ENCODE measurements at places on chromosomes 12 and 14.
A peak's percentile ranks its signal among the peaks of the same experiment; 100 is the strongest.

DNA sequence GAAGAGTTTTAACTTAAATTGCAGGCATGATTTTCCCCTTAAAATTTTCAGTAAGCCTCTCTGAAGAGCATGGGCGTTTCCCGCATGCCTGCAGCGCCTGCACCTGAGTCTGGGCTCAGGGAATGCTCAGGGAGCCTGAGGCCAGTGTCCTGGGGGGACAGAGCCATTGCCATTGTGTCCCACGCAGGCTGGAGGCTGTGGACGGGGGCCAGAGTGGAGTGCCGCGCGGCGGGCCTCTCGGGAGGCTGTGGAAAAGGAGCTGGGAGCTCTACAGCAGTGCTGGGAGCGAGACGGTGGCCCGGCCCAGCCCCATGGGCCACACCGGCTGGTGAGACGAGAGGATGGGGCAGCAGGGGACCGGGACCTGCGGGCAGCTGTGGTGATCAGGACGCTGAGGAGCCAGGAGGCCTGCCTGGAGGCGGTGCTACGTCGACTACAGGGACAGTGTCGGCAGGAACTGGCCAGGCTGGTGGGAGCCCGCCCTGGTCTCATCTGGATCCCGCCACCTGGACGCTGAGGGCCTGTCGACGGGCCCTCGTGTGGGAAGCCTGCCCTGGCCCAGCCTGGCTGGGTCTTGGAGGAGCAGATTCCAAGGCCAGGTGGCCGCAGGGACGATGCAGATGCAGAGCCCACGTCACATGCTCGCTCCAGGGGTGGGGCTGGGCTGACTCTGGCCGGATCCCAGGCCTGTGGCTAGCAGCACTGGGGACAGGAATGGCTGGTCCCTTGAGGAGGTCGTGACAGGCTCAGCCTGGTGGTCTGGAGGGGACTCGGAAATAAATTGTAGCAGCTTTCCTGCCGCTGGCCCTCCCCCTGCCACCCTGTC, 7.6 kb downstream of the TEDC1 start:
- H3K36me3 ChIP-seq, result no peaks in the 10 kb centered on the region
- no peak overlapping the region for H3K27ac ChIP-seq
- DNase-seq, result peak; percentile 78
- H3K4me3 ChIP-seq, result no peak overlapping the region
- no peaks in the 10 kb centered on the region for H3K4me1 ChIP-seq
- no peaks in the 10 kb centered on the region for H3K27me3 ChIP-seq

- no peaks in the 10 kb centered on the region for H3K36me3 ChIP-seq
- DNase-seq, result no peak
- H3K27me3 ChIP-seq, result no peaks in the 10 kb centered on the region
- H3K4me1 ChIP-seq, result no peaks in the 10 kb centered on the region
- no peak overlapping the region for H3K4me3 ChIP-seq
Observed at GRCh38 chr12:73225371-73225937, 953.3 kb downstream of the TRHDE start.

DNA sequence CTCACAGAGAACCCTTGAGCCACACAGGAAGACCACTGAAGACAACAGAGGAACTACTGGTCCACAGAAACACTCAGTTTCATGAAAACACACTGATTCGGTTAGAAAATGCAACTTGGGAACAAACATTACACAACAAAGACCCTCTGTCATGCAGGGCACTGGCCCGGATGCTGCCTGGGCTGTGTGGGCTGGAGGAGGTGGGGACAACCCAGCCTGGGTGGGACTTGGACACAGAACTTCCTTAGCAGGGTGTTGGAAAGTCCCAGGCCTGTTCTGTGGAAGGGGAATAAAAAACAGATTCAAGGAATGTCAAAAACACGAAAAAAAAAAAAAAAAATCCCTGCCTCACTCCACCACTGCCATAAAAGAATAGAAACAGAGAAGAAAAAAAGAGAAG, 181.0 kb downstream of the MON2 start:
- no peaks in the 10 kb centered on the region for H3K36me3 ChIP-seq
- no peak overlapping the region for H3K27ac ChIP-seq
- H3K4me1 ChIP-seq, result no peaks in the 10 kb centered on the region
- no peak overlapping the region for H3K4me3 ChIP-seq

DNA sequence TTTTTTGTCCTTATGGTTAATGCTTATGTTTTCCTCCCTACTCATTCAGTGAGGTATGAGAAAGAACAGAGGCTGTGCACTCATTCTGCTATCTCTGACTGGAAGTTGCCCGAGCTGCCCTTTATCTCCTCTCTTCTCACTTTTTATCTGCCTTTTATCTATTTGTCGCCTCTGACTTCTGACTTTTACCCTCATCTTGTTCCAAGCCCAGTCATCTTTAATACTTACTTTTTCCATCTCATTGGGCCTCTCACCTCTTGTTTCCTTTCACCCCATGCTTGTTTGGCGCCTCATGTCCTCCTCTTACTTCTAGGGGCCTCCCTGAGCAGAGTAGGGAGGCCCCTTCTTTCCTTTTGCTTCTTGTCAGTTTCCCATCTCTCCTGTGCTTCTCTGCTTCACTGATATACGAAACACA, 50.7 kb downstream of the DIP2B start:
- H3K27ac ChIP-seq, result peak overlapping the region; percentile 73
- H3K4me3 ChIP-seq, result no peak overlapping the region
- no peaks in the 10 kb centered on the region for H3K27me3 ChIP-seq
- no peaks in the 10 kb centered on the region for H3K36me3 ChIP-seq
- H3K4me1 ChIP-seq, result peaks cover 25% of the 10 kb centered on the region
- no peak for DNase-seq

DNA sequence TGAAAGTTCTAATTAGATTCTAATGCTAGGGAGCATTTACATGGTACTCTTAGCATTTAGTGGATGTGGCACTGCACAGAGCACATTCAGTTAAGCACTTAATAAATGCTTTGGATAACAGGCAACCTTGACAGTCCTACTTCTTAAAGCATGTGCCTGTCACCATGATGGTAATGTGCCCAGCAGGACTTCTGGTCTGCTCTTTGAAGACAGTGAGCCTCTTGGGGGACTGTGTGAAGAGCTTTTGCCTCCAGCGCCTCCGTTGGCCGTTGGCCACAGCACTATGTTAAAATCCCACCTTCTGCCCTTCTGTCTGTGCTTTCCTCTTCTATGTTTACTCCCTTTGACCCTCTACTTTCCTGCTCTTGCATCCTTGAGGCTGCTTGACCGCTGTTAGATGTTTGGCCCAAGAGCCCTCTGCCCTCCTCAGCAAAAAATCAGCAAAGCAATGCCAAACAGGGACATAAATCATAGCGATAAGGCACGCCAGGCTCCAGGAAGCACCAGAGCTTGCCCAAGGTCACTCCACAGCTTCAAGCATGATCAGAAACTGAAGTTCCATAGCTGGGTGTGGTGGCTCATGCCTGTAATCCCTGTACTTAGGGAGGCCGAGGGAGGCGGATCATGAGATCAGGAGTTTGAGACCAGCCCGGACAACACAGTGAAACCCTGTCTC, 8.3 kb downstream of the CDKL1 start:
- no peak overlapping the region for H3K4me3 ChIP-seq
- no peaks in the 10 kb centered on the region for H3K27me3 ChIP-seq
- no peak for DNase-seq
- H3K4me1 ChIP-seq, result no peaks in the 10 kb centered on the region

GRCh38 chr12:48053883-48054282, 49.6 kb upstream of the COL2A1 start:
- DNase-seq, result no peak
- H3K4me1 ChIP-seq, result no peaks in the 10 kb centered on the region
- H3K4me3 ChIP-seq, result no peak overlapping the region
- H3K27me3 ChIP-seq, result no peaks in the 10 kb centered on the region
- no peak overlapping the region for H3K27ac ChIP-seq
- peaks cover 15% of the 10 kb centered on the region for H3K36me3 ChIP-seq

- no peaks in the 10 kb centered on the region for H3K36me3 ChIP-seq
- no peak overlapping the region for H3K27ac ChIP-seq
- H3K4me3 ChIP-seq, result no peak overlapping the region
- DNase-seq, result no peak
Observed at GRCh38 chr12:41701943-41702601, 442.6 kb downstream of the GXYLT1 start.

DNA sequence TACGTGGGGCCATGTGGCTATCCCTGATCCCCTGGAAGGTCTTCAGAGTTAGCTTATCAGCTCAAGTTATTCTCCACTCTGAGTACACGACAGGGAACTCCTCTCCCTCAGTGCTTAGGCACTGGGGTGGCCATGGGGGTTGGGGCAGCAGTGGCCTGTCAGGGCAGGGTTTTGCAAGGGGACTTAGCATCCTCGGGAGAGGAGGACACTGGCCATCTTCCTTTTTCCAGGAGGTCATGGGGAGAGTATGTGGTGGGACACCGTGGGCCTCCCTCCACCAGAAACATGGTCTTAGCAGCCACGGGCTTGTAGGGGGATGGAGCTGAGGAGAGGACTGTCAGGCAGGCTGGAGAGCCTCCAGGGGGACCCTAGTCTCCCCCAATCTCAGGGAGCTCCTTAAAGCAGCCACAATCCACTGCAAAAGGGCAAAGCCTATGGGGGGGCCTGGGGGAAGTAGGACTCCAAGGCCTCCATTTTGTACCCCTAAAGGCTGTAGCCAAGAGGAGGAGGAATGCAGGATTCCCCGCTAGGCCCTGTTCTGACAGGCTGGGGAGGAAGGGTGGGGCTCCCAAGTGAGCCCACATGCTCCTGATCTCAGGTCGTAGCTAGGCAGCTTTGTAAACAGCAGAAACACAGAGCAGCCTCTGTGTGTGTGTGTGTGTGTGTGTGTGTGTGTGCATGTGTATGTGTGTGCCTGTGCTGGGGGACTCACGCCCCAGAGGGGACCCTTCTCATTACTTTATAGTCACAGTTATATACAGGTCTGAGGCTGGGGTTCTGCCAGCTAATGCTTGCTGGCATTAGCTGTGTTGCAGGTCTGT, 36.6 kb downstream of the KRT80 start:
- DNase-seq, result no peak
- H3K4me3 ChIP-seq, result no peak overlapping the region
- no peaks in the 10 kb centered on the region for H3K36me3 ChIP-seq
- peak overlapping the region; percentile 100 for H3K27ac ChIP-seq

GRCh38 chr12:9943240-9943639, 11.1 kb upstream of the CLEC2A start:
- no peaks in the 10 kb centered on the region for H3K36me3 ChIP-seq
- no peak overlapping the region for H3K4me3 ChIP-seq
- H3K27me3 ChIP-seq, result no peaks in the 10 kb centered on the region
- no peak for DNase-seq

- no peaks in the 10 kb centered on the region for H3K36me3 ChIP-seq
- H3K4me1 ChIP-seq, result no peaks in the 10 kb centered on the region
- H3K4me3 ChIP-seq, result no peak overlapping the region
- DNase-seq, result no peak
Observed at GRCh38 chr14:89207925-89208328, 209.1 kb downstream of the FOXN3 start.

- H3K4me3 ChIP-seq, result no peak overlapping the region
- no peaks in the 10 kb centered on the region for H3K36me3 ChIP-seq
- H3K27ac ChIP-seq, result no peak overlapping the region
- no peaks in the 10 kb centered on the region for H3K27me3 ChIP-seq
Observed at GRCh38 chr12:19110221-19110940, 19.2 kb upstream of the PLEKHA5 start.

GRCh38 chr14:96894966-96895365, 97.8 kb downstream of the VRK1 start:
- DNase-seq, result no peak
- H3K27me3 ChIP-seq, result no peaks in the 10 kb centered on the region
- no peaks in the 10 kb centered on the region for H3K36me3 ChIP-seq
- H3K4me1 ChIP-seq, result no peaks in the 10 kb centered on the region
- H3K4me3 ChIP-seq, result no peak overlapping the region
- no peak overlapping the region for H3K27ac ChIP-seq

DNA sequence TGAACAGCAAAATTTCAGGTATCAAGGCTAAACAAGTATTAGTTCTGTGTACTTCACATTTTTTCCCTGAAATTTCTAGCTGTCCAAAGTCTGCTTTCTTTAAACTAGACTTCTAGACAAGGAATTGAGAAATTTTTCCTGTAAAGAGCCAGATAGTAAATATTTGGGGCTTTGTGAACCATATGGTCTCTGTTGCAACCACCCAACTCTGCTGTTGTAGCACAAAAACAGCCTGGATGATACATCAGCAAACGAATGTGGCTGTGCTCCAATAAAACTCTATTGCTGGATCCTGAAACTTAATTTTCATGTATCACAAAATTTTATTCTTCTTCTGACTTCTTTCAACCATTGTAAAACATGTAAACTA, 96.0 kb upstream of the SLC38A4 start:
- no peaks in the 10 kb centered on the region for H3K36me3 ChIP-seq
- peak overlapping the region; percentile 23 for H3K27ac ChIP-seq
- peaks cover 9% of the 10 kb centered on the region for H3K4me1 ChIP-seq
- no peaks in the 10 kb centered on the region for H3K27me3 ChIP-seq
- DNase-seq, result no peak

GRCh38 chr12:69660164-69660863, 38.8 kb downstream of the BEST3 start:
- no peak overlapping the region for H3K27ac ChIP-seq
- H3K4me1 ChIP-seq, result peaks cover 25% of the 10 kb centered on the region
- no peaks in the 10 kb centered on the region for H3K36me3 ChIP-seq
- H3K4me3 ChIP-seq, result no peak overlapping the region
- DNase-seq, result no peak

- no peak for DNase-seq
- peaks cover 22% of the 10 kb centered on the region for H3K4me1 ChIP-seq
Observed at GRCh38 chr14:57274551-57274950, 5.8 kb downstream of the AP5M1 start.

DNA sequence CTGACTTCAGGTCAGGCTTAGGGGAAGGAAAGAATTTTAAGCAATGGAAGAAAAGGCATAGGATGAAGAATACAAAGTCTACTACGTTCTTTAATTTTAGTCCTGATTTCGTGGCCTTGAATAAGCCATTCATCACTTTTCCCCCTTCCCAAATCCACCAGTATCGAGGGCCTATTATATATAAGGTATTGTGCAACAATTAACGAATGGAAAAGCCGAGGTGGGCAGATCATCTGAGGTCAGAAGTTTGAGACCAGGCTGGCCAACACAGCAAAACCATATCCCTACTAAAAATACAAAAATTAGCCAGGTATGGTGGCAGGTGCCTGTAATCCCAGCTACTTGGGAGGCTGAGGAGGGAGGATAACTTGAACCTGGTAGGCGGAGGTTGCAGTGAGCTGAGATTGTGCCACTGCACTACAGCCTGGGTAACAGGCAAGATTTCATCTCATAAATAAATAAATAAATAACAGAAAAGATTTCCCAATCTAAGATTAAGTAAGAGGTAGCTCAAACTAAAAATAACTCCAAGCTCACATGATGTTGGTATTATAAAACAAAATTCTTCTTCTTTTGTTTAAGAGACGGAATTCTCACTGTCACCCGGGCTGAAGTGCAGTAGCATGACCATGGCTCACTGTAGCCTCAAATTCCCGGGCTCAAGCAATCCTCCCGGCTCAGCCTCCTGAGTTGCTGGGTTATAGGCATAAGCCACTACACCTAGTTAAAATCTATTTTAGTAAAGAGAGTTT, 58.3 kb upstream of the NR2C1 start:
- H3K27me3 ChIP-seq, result no peaks in the 10 kb centered on the region
- H3K4me3 ChIP-seq, result no peak overlapping the region
- H3K36me3 ChIP-seq, result peaks cover 86% of the 10 kb centered on the region
- no peaks in the 10 kb centered on the region for H3K4me1 ChIP-seq
- no peak overlapping the region for H3K27ac ChIP-seq
